CD4-positive, alpha-beta T cell treated with Interleukin-12 subunit alpha and Interleukin-12 subunit beta, for 1 hour (primary cell): ENCODE measurements at places on chromosomes 6 and 20.

GRCh38 chr6:169898788-169899480, 147.5 kb downstream of the ERMARD start:
- DNase-seq = no peak

- no peak for DNase-seq
These were observed 40.0 kb downstream of the PHIP start for GRCh38 chr6:79038061-79038460.

GRCh38 chr6:111306104-111306888, 176.7 kb downstream of the REV3L start:
- DNase-seq = no peak

DNA sequence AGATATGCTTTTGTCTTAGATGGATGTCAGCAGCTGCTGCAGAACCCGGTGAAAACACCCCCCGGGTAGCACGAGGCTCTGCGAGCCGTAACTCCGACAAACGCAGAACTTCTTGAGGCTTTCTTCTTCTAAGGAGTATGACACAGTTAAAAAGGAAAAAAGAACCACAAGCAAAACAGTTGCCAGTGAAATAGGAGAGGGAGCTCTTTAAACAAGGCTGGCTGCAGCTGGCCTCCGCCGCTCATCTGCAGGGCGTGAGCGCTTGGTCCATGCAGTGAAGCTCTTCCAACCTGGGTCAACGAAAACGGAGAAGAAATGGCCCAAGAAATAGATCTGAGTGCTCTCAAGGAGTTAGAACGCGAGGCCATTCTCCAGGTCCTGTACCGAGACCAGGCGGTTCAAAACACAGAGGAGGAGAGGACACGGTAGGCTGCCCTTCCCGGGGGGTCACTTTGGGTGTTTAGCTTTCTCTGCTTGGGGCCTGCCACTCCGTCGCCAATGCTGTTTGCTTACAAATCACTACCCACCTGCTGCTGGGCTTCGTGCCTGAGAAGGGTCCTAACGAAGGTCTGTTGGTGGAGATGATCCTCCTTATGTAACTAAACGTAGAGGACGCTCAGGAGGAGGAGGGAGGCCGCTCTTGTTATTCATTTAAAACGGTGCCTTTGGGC, 13.2 kb downstream of the SYTL3 start:
- no peak for DNase-seq

GRCh38 chr20:63626424-63627128, at the start of gene GMEB2:
Gene GMEB2, minus strand, starts transcription at chr20:63627101. Its CDS starts 7,704 bp downstream, at chr20:63619397.
- DNase-seq = peak; percentile 75

DNA sequence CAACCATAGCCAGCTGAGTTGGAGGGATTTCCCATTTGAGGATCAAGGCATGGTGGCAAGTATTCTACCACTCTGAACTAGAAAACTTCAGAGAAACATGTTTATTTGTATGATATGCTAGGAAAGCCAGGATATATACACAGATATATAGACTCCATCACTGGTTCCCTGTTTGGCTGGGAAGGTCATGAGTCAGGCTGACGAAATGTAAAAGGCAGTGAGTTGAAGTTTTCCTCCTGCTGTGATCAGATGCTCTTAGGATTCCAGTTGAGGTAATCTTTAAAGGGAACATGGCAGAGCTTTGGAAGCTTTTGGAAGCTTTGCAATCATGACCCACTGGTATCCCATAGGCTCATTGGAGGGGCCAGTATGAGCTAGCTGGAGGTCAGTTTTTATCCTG, 1369.1 kb downstream of the EPHA7 start:
- DNase-seq = no peak

DNA sequence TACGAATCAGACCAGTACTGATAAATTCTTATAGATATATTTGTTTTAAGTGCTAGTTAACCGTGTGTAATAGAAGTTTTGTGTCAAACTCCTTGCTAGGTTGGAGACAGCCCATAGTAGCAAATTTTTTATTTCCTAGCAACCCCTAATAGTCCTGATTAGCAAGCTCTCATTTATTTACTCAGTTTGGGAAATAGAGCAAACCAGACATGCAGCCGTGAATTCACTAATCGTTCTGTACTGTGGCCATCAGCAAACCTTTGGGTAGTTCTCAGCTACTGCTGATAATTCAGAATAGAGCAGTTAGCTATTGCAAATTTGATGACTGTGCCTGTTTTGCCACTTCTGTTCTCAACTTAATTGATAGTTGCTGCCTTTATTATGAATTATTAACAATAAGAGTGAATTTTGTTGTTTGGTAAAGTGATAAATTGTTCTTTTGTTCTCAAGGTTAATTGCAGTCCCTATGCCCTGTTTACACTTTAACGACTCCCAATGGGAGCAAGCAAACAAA, 215.8 kb downstream of the GRM1 start:
- DNase-seq = no peak

- DNase-seq = no peak
These were observed 892 bp downstream of the REPS1 start for GRCh38 chr6:138987080-138987642.

DNA sequence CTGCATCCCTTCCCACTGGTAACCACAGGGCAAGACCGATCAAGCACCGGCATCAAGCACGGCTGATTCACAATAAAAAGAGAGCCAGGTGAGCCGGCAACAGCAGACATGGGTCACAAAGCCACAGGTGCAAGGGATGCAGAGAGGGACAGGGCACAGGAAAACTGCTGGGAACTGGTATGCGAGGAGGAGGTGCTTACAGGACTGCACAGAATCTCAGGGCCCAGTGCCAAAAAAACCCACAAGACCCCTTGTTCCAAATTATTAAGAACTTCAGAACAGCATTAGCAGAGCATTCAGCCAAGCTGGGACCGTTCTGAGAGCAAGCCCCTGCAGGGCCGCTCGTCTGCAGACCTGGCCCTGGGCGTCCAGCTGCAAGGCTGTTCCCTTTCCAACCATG, 35.4 kb downstream of the BFSP1 start:
- no peak for DNase-seq

DNA sequence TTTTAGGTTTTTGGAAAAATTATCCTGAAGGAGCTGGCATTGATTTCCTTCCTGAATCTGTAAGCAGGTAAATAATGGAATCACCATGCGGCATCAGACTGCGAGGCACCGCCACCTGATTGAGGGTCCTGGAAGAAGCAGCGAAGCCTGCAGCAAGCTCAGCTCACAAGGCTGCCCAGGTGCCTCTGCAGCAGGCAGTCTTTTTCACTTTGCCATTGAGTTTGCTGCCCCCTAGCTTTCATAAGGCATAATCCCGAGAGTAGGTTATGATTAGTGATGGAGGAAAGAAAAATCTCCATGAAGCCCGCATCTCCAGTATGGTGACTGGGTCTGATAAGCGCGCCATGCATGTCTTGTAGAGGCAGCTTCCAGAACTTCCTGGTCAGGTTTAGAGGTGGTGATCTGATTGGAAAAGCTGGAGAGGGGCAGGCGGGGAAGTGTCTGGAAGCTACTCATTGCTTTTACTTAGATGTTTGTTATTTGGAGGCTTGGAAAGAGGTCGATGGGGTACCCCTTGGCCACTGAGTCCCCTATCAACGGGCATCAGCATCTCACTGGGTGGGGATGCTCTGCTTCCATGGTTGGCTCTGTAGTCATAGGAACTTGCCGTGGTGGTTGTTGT, 26.7 kb downstream of the IYD start:
- peak; percentile 50 for DNase-seq

DNA sequence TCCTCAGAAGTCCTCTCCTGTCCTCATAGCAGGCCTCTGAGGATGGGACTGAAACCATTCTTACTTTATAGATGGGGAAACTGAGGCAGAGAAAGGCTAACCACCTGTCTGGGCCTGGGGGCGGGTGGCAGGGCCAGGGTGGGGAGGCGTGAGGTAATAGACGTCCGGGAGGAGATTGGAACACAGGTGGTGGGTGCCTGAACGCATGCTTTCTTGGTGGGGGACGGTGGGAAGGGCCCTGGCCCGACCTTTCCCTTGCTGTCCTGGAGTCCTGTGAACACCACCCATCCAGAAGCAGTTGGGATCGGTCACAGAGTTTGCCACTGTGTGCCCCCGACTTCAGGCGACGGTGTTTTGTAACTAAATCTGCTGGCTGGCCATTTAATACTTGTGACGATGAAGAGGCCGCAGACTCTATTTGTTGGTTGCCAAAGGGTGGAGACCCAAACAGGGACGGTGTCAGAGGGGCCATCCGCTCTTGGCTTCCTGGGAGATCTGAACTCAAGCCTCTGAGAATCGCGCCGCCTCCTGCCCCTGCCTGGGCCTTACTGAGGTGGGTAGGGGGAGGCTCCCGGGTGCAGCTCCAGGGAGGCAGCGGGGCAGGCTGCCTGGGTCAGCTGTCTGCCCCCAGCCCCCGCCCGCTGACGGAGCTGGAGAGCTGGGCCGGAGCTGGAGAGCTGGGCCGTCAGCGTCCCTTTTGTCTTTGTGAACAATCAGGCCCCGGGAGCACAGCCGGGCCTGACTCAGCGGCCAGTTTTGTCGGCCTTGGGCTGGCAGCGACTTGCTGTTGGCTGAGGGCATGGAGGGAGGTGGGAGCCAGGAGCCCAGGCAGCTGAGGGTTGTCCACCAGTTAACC, 4.1 kb downstream of the RBM38 start:
- no peak for DNase-seq

- no peak for DNase-seq
These were observed 240.8 kb upstream of the KCNQ5 start for GRCh38 chr6:72381076-72381475.

- no peak for DNase-seq
These were observed 127.3 kb downstream of the BACH2 start for GRCh38 chr6:90169374-90169773.

- no peak for DNase-seq
These were observed 470 bp downstream of the AGER start for GRCh38 chr6:32183483-32184083.

DNA sequence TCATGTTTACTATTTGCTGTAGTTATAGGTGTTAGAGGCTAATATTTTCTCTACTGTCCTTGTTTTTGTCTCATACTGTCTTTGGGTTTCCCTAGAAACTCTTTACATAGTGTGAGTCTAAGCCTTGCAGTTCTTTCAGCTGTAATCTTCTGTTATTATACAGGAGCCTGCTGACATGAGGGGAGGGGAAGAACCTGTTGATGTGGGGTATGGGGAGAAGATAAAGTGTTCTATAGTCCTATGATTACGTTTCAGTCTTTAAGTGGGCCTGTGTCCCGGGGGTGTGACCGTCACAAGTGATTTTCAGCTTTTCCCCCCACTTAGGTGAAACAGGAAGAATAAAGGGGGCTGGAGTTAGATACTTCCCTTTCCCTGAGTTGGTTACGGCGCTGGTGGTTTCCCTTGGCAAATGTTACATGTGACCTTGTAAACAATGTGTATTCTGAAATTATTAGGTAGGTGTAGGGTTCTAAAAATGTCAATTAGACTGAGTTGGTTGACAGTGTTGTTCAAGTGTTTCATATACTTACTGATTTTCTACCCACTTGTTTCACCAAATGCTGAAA, 41.3 kb downstream of the REV3L start:
- no peak for DNase-seq

GRCh38 chr6:89398762-89399525, 13.1 kb downstream of the RRAGD start:
- no peak for DNase-seq

- DNase-seq = no peak
These were observed 712.0 kb upstream of the NRSN1 start for GRCh38 chr6:23414051-23414445.

- no peak for DNase-seq
These were observed 196.5 kb upstream of the IRAK1BP1 start for GRCh38 chr6:78670802-78671201.
